Natural killer cell (primary cell): ENCODE measurements at places on chromosomes 2 and 18.

DNA sequence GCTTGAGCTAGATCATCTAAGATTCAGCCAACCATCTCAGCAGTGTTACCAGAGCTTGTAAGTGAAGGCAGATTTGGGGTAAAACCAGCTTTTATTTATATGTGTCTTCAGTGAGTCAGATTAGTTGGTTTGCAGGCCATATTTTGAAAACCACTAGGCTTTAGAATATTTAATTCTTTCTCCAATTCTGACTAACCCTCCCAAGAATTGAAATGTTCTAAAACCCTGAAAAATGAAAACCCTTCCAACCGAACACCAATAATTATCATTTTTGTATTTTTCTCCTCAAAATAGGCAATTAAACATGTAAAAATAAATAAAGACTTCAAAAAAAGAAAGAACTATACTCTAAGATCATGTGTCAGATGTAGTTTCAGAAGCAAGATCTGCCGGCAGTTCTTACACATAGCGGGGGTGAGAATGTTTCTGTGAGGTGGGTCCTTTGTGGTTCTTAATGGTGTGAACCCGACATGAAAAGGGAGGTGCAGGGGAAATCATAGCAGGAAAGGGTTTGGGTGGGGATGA lies 14.2 kb downstream of the PLEK start:
- DNase-seq: peak; percentile 77

DNA sequence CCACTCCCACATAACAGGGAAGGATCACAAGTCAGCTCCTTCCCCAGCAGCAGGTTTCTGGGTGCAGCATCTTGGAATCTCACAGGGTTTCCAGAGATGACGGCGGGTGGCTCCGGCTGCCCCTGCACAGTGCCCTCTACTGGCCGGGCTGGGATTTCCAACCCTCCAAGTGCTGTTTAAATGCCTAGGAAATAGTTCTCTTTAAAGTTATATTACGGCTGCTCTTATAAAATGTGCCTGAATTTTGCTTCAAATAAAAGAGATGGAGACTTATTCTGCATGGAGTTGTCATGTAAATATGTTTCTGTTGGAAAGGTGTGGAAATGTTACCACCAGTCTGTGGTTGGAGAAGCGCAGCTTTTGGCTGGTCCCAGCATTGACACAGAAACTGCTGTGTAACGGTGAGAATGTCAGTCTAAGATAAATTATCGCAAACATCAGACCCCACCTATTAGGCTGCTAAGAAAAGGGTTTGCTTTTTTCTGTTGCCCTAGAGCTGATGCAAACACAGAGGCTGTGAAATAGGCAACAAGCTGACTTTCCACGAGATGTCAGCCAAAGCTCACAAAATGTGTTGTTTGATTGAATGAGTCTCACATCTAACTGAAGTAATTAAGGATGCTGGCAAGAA lies 3.3 kb upstream of the HJURP start:
- peak; percentile 68 for DNase-seq

- DNase-seq: no peak
These were observed 12.9 kb downstream of the STAT1 start for GRCh38 chr2:191001032-191001431.

DNA sequence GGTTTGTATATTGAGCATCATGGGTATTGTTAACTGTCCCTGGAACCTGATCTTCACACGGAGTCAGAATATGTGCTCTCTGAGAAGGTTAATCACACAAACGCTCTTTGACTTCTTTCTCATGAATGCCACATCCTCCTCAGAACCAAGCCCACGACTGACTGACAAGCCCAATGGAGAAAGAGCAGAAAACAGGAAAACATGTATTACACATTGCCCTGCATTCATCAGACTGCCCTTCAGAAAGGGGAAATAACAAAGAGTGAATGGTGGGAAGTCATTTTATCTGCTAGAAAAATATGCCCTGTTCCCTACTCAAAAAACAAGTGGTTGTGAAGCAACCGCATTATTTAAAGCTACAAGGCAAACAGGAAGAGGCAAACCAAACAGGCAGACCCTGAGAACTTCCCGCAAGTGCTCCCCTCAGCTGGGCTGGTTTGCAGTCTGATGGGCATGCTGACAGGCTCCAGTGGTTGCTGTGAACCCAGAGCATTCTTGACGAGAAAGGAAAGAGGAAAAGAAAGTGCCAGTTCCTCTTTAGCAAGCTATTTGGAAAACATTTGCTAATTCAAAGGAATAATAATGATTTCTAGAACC lies 172.9 kb upstream of the SETBP1 start:
- DNase-seq: peak; percentile 23

DNA sequence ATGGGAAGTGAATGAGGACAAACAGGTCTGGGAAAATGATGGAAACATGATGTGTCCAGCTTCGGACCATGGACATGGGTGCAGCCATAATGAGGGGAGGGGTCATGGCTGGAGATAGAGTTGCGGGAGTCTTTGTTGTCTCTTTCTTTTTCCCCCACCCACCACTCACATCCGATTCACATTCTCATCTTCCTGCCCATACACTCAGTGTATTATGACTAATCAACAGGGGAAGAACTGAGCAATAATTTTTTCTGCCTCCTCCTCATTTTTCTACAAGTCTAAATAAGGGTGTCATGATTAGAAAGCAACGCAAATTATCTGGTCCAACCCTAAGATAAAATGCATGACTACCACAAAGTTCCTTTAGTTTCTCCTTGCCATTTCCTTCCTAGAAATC lies 5.7 kb upstream of the SERPINB2 start:
- DNase-seq: no peak

GRCh38 chr2:23609254-23609653 lies 224.3 kb downstream of the KLHL29 start:
- DNase-seq: no peak

DNA sequence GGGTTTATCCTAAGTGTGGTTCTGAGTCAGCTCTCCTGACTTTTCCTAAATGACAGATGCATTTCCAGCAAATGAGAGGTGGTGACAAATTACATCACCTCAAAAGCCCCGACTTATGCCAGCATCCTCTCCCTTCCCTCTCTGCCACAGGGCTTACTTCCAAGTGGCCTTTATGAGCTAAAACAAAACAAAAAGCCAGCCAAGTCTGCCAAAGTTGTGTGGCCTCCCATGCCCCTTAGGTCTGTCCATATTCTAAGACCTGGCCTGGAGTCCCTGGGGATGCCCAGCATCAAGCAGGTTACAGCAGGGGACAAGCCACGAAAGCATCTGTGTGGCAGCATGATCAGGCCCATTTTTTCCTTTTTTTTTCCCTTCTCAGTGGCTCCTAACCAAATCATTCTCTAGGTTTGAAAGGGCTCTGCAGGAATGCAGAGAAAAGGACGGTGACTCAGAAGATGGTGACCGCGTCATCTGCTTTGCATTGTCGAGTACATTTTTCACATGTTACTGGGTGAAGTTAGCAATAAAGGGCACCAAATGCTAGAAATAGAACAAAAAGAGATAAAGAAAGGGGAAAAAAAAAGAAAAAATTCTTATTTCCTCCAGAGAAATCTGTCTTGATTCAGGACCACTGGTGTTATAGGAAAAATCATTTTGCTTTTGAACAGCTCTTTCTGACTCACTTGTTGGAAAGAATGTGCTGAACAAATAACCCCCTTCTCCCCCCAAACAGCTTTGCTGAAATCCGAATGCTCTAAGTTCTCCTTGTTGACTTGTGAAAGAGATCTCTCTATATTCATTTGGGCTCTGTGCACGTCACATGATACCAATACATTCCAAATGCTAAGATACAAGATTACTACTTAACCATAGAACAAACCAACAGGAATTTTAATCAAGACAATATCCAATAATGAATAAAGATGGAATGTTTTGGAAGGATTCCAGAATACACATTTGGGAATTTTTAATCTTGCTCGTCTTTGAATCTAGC lies 178.7 kb downstream of the EN1 start:
- DNase-seq: no peak

DNA sequence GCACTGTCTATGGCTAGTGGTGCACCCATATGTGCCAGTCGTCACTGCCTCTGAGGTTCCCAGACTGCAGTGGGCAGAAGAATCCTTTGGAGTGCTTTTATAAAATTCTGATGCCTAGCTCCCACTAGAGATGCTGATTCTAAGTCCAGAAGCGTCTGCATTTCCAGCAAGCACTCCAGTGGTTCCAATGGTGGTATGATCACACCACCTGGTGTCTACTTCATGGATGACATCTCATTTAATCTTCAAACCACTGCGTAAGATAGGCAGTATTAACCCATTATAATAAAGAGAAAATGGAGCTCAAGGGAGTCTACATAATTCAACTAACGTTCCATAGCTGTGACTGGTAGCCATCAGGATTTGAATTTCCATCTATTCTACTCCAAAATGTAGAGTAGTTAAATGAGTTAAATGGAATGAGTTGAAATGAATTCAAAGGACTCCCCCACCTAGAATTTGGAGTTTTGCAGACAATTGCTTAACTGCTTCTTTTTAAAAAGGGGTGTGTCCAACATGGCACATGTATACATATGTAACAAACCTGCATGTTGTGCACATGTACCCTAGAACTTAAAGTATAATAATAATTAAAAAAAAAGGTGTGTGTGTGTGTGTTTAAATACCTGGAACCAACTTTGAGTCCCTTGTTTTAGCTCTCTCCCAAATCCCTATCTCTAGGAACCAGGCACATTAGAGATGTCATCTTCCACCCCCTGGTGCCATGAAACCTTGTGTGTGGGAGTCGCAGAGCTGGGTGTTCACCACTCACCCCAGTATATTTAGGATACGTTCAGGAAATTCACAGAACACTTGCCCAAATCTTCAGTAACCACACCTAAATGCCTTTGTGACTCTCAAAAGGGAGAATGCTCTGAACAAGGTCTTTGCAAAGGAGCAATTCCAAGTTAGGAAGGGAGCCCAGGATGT lies 14.1 kb downstream of the LAMA3 start:
- DNase-seq: no peak
